ENCODE measurements at places on chromosomes 12 and 14.

DNA sequence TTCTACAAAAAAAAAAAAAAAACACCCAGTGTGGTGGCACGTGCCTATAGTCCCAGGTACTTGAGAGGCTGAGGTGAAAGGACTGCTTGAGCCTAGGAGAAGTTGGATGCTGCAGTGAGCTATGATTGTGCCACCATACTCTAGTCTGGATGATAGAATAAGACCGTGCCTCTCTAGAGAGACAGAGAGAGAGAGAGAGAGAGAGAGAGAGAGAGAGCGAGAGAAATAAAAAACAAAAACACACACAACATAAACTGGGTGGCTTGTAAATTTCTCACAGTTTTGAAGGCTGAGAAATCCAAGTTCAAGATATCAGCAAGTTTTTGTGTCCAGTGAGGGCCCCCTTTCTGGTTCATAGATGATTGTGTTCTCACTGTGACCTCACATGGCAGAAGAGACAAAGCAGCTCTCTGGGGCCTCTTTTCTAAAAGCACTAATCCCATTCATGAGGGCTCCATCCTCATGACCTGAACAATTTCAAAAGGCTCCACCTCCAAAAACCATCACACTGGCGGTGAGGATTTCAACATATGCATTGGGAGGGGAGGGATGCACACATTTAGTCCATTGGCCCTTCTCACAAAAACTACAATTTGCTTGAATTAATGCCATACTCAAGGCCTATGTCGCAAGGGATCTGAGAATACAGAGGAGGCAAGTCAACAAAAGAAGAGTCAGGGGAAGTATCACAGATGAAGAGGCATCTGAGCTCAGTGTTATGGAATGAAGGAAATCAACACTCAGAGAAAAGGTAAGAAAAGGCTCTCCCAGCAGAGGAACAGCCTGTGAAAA is 94.9 kb downstream of the PPM1H start:
- DNase-seq = no peak

- DNase-seq = no peak
Observed at GRCh38 chr14:68760761-68761160, 32.1 kb downstream of the ZFP36L1 start.

DNA sequence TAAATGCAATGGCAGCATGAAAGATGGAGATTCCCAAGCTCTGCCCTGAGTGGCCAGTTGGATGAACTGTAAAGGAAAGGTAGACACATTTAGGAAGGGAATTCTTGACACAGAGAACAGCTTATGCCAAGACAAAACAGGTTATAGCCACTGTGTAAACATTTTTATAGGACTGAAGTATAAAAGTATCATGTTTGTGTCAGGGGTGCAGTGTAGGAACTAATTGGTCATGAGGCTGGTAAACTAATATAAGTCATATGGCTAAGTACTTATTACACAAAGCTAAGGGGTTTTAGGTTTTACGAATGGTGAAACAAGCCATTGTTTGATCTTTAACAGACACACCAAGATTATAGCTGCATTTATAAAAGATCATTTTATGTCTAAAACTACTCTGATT is 207.7 kb upstream of the SLC16A7 start:
- DNase-seq = no peak

DNA sequence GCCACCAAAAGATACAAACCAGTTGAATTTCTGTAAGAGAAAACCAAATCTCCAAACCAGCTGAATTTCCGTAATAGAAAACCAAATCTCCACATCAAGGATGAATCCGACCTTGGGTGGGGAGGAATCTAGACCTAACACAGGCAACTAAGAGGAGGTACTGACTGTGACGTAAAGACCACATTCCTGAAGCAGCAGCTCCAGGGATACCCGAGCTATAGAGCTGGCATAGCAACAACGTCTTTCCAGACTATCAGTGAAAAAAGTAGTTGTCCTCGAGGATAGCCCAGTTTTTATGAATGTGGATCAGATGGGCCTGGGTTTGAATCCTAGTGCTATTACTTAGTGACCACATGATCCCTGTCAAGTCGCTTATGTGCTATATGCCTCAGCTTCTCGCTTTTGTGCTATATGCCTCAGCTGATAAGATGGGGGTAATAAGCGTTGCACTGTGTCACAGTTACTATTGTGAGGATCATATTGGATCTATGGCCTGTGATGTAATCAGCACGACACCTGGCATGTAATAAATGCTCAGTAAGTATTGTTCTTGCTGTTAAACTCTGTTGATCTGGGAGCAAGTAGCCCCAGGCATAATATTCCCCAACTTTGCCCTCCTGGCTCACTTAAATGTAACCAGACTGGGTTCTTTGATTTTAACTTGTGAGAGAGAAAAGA is 113.8 kb downstream of the EGLN3 start:
- no peak for DNase-seq

DNA sequence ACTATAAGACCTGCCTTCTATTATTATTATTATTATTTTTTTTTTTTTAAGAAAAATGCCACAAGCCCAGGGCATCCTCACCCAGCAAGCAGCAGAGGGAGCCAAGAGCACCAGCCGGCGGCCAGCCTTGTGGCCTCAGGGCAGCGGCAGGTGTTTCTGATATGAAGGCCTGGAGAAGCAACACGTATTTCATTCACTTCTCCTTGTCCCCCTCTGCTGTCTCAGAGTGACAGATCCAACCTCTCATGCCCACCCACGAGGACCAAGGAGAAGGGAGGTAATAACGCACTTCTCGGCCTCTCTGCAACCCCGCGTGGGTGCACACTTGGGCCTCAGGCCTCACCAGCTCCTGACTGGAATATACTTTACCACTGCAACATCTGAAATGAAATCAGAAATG is 25.4 kb downstream of the CDC42BPB start:
- no peak for DNase-seq

- DNase-seq = no peak
Observed at GRCh38 chr12:66044731-66045130, 85.8 kb downstream of the LLPH start.

DNA sequence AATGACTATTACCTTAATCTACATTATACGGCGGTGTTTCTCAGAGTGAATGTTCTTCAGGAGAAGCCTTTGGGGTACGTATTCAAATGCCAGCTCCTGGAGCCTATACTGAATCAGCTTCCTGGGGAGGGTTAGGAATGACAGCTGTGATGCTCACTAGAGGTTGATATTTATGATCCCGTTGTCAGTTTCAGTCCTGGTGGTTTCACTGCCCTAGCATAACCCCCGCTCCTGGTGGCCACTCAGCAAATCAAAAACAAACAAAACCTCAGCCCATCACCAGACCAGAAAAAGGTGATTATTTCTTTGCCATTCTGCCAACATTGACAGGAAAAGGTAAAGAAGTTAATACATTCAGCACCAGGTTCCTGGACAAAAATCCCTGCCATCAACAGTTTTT is 136.5 kb upstream of the CRY1 start:
- DNase-seq = no peak

DNA sequence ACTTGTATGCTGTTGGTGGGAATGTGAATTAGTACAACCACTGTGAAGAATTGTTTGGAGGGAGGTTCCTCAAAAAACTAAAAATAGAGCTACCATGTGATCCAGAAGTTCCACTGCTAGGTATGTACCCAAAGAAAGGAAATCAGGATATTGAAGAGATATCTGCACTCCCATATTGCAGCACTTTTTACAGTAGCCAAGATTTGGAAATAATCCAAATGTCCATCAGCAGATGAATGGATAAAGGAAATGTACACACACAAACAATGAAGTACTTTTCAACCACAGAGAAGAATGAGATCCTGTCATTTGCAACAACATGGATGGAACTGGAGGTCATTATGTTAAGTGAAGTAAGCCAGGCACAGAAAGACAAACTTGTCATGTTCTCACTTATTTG is 25.9 kb downstream of the TIGAR start:
- no peak for DNase-seq

DNA sequence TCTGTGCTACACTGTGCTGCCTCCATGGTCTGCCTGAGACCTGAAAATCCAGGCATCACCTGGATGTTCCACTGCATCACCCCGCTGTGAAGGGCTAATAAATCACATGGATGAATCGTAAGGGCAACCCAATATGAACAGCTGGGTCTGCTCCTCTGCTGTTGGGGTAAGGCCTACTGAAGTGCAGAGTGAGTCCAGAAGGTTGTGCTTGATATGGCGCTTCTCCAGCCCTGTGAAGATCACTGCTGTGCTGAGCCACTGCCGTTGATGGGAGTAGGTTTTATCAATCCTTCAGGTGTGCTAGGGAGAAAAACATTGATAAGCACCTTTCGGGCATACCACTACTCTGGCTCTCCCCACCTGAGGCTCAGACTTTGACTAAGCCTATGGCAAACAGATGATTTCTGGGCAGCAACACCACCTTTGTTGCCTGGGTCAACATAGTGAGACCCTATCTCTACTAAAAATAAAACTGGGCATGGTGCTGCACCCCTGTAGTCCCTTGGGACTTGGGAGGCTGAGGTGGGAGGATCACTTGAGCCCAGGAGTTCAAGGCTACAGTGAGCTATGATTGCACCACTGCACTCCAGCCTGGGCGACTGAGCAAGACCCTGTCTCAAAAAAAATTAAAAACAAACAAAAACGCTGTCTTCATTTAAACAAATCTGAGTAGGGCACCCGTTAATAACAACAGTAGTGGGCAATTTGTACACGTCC is 1.7 kb downstream of the ACVRL1 start:
- DNase-seq = no peak

DNA sequence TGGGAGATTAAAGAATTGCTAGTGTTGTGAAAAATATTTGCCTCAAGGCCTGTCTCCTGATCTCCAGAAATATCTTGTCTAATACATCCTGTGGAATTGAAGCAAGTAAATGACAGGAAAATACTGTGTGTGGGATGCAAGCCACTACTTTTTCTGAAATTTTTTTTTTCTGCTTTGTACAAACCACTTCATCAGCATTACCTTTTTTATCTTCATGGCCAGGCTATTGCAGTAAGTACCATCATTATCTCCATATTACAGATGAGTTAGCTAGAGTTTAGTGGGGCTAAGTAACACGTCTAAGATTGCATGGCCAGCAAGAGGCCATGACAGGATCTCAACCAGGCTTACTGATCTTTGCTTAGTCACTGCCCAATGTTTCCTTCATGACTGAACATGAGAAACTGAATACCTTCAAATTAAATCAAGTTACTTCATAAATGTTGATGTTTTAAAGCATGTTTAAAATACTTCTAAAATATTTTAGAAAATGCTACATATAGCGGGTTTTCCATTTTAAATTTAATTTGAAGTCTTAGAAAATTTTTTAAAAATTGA is 273.7 kb downstream of the SLC6A15 start:
- DNase-seq = no peak

- DNase-seq = no peak
Observed at GRCh38 chr12:41930866-41931437, 213.7 kb downstream of the GXYLT1 start.

All from NK-92 treated with Interleukin-12 subunit alpha and Interleukin-12 subunit beta, amount 100 ng/mL, for 24 hours (cell line).